ENCODE measurements at places on chromosomes 3 and 15. TPM values are rescaled to one million over a fixed set of nuclear protein-coding genes. Genes with fewer than 3 reads are reported as not detected.

- DNase-seq: no peak
- no peak overlapping the region for H3K4me3 ChIP-seq
- peaks cover 7% of the 10 kb centered on the region for H3K4me1 ChIP-seq
- H3K27me3 ChIP-seq: no peaks in the 10 kb centered on the region
- H3K27ac ChIP-seq: no peak overlapping the region
Measured at GRCh38 chr3:33166095-33166494, 52.3 kb downstream of the CRTAP start.

DNA sequence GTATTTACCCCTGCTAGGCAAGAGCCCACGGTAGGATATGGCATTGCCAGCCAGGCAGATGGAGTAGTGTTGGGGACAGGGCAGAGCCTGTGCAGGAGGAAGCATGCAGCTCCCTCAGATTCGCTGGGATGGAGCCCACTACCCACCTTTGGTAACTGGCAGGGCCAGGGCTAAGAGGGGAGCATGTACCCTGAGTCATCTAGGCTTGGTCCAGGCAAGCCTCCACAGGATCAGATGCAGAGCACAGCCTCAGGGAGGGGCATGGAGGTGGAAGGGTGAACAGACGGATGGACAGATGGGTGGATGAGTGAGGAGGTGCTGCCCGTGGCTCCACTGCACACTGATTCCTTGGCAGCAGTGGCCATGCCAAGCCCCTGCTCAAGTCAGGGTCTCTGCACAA, 33.0 kb downstream of the IL20RB start:
- H3K4me3 ChIP-seq: no peak overlapping the region
- no peak overlapping the region for H3K27ac ChIP-seq
- DNase-seq: no peak
- peaks cover 8% of the 10 kb centered on the region for H3K4me1 ChIP-seq
- H3K36me3 ChIP-seq: no peaks in the 10 kb centered on the region

GRCh38 chr3:25663347-25663868, 1.3 kb downstream of the TOP2B start:
- peak overlapping the region; percentile 97 for H3K27ac ChIP-seq
- peaks cover 46% of the 10 kb centered on the region for H3K4me1 ChIP-seq
- H3K4me3 ChIP-seq: peak overlapping the region; percentile 97
- no peaks in the 10 kb centered on the region for H3K27me3 ChIP-seq
- peaks cover 8% of the 10 kb centered on the region for H3K36me3 ChIP-seq

DNA sequence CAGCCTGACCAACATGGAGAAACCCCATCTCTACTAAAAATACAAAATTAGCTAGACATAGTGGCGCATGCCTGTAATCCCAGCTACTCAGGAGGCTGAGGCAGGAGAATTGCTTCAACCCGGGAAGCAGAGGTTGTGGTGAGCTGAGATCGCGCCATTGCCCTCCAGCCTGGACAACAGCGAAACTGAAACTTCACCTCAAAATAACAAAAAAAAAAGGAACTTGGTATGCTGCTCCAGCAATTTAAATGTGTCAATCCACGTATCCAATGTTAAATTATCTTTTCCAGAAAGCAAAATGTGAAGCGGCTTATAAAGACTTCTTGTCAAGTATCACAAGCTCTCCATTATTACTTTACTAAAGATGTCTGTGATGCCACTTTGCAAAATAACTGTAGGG, 9.9 kb upstream of the ARIH1 start:
- peaks cover 2% of the 10 kb centered on the region for H3K27me3 ChIP-seq
- H3K4me1 ChIP-seq: no peaks in the 10 kb centered on the region
- H3K27ac ChIP-seq: no peak overlapping the region
- H3K4me3 ChIP-seq: no peak overlapping the region
- no peaks in the 10 kb centered on the region for H3K36me3 ChIP-seq

The CX3CR1 gene
- 0.21 TPM for total RNA-seq

DNA sequence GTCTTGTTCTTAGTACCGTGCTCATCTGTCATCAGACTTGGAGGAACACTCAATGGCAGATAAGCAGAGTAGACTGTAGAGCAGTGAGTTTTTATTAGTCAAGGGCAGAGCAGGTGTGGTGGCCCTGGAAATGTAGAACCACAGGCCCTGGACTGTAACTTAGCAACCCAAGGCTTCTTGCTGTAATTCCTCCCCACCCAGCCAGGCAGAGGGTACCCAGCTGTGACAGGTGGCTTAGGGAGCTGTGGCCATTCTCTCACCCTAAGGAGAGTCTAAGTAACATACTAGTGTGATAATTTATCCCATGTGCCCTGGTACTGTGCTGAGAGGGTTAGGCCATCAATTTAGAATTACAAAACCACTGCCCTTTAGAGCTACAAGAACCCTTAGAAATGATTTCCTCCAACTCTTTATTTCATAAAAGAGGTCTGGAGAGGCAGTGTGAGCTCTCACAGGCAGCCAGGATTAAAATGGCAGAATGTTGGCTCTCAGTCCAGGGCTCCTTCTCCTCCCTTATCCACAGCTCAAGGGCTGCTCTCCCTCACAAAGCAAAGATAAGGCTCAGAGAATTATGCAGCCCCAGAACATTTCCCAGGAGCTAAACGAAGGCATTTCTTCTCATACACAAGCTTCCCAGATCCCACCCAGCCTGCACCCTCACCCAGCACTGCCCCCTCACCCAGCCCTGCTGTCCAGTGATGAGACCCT, 3.0 kb downstream of the POMGNT2 start:
- no peak for DNase-seq
- H3K4me1 ChIP-seq: peaks cover 7% of the 10 kb centered on the region
- H3K4me3 ChIP-seq: no peak overlapping the region
- H3K27ac ChIP-seq: no peak overlapping the region

GRCh38 chr15:41892621-41893421, 1.0 kb downstream of the SPTBN5 start:
- no peaks in the 10 kb centered on the region for H3K27me3 ChIP-seq
- peaks cover 8% of the 10 kb centered on the region for H3K36me3 ChIP-seq
- DNase-seq: no peak
- no peak overlapping the region for H3K27ac ChIP-seq

The CCDC191 gene
- 8.4 TPM for total RNA-seq

GRCh38 chr3:49133226-49133951, 539 bp upstream of the LAMB2 start:
- H3K36me3 ChIP-seq: no peaks in the 10 kb centered on the region
- H3K4me1 ChIP-seq: no peaks in the 10 kb centered on the region
- H3K27me3 ChIP-seq: no peaks in the 10 kb centered on the region
- peak; percentile 86 for DNase-seq
- peak overlapping the region; percentile 95 for H3K4me3 ChIP-seq

The FYTTD1 gene
- total RNA-seq: 52.1 TPM

DNA sequence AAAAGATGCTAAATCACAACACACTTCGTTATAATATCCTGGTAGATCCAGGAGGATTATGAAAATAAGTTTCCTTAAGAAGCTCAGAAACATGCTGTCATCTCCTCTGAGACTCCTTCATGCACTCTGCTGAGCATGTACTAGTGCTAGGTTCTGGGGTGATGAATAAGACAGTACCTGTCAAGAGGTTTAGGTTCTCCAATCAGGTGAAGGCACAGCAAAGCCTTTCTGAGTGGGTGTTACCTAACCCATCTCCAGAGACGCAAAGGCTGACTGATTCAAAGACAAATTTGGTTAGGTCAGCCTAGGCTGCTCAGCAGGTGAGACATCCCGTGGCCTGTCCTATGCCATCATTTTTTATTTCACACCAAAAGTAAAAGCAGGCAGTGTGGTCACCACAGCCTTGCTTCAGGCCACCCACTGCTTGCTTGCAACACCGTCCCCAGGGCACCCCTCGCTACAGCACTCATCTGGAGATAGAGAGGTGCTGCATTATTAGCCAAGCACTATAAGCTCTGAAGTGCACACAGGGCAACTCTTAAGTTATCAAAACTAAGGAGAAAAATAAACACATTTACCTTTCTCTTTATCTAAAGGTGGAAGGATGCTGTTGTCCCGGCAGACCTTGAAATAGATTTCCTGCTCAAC, 117.2 kb downstream of the TJP1 start:
- H3K27ac ChIP-seq: no peak overlapping the region
- DNase-seq: no peak
- peaks cover 37% of the 10 kb centered on the region for H3K36me3 ChIP-seq
- H3K4me1 ChIP-seq: peaks cover 13% of the 10 kb centered on the region

The RAB6B gene
- 21.2 TPM for total RNA-seq

GRCh38 chr15:99305761-99306505, 54.7 kb downstream of the LRRC28 start:
- H3K4me3 ChIP-seq: no peak overlapping the region
- H3K27me3 ChIP-seq: no peaks in the 10 kb centered on the region
- H3K4me1 ChIP-seq: peaks cover 12% of the 10 kb centered on the region
- no peak overlapping the region for H3K27ac ChIP-seq

The DUOXA2 gene
- 0.17 TPM for total RNA-seq

GRCh38 chr3:184177331-184177731, 2.7 kb downstream of the AP2M1 start:
- peak overlapping the region; percentile 89 for H3K27ac ChIP-seq
- H3K27me3 ChIP-seq: no peaks in the 10 kb centered on the region
- H3K36me3 ChIP-seq: peaks cover 6% of the 10 kb centered on the region
- H3K4me1 ChIP-seq: peaks cover 18% of the 10 kb centered on the region
- DNase-seq: no peak
- H3K4me3 ChIP-seq: peak overlapping the region; percentile 99

The WDR73 gene
- total RNA-seq: 51.8 TPM

The NEK11 gene
- 13.8 TPM for total RNA-seq

The TTLL3 gene
- total RNA-seq: 42.2 TPM

- no peak overlapping the region for H3K4me3 ChIP-seq
- no peak overlapping the region for H3K27ac ChIP-seq
- H3K4me1 ChIP-seq: peaks cover 5% of the 10 kb centered on the region
- DNase-seq: no peak
Measured at GRCh38 chr15:26635105-26635504, 137.8 kb downstream of the GABRB3 start.

DNA sequence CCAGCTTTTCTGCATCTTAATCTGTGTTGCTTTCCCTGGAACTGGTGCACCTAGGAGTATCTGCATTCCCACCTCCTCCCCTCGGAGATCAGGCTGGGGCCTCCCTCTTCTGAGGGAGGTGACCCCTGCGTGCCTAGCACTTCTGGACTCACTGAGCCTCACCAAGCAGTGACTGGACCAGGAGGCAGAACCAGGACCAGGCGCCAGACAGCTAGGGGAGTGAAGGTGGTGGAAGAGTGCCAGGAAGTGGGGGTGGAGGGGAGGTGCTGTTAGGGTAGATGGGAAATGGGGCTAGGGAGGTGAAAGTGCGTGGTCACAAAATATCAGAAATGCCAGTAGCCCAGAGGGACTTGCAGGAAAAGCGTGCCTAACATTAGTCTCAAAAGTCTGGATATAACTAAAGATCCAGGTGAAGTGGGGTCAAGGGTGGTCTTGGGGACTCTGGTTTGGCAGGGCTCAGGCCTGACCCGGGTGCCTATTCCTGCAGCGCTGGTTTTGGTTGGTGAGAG, 1.2 kb downstream of the DUOXA2 start:
- peaks cover 67% of the 10 kb centered on the region for H3K27me3 ChIP-seq
- H3K4me1 ChIP-seq: peaks cover 7% of the 10 kb centered on the region
- no peak overlapping the region for H3K4me3 ChIP-seq
- DNase-seq: no peak
- peaks cover 3% of the 10 kb centered on the region for H3K36me3 ChIP-seq

The CELSR3 gene
- total RNA-seq: 9.8 TPM

GRCh38 chr3:150081084-150081483, 110.4 kb upstream of the PFN2 start:
- no peaks in the 10 kb centered on the region for H3K36me3 ChIP-seq
- H3K27ac ChIP-seq: no peak overlapping the region
- no peak overlapping the region for H3K4me3 ChIP-seq

DNA sequence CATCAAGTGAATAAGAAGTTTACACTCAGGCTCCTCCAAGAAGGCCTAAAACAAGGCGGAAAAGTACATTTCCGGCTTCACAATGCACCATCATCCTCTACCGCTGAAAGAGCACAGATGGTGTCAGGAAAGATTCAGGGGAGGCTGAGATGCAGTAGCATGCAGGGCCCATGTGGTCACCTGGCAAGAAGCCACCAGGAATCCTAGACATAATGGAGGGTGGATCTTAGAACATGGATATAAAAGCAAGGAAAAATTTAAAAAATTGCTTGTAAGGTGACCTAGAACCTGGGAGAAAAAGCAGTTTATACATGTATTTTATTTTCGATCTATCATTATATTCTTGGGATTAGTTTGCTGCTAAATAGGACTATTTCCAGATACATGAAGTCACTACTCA, 21.9 kb upstream of the OTOL1 start:
- DNase-seq: no peak
- no peaks in the 10 kb centered on the region for H3K36me3 ChIP-seq
- no peak overlapping the region for H3K27ac ChIP-seq
- peaks cover 3% of the 10 kb centered on the region for H3K27me3 ChIP-seq

DNA sequence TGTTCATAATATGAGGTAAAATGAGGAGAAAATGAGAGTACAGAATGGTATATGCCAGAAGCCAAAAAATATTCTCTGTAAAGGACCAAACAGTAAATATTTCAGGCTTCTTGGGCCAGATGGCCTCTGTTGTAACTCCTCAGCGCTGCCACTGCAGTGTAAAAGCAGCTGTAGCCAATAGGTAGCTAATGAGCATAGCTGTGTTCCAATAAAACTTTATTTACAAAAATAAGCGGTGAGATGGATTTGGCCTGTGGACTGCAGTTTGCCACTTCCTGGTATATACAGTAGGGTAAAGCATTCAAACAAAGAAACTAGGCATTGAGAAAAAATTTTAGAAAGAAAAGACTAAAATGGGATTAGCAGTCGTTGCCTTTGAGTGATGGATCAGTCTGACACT, 51.5 kb downstream of the BFSP2 start:
- H3K36me3 ChIP-seq: no peaks in the 10 kb centered on the region
- H3K4me1 ChIP-seq: peaks cover 27% of the 10 kb centered on the region
- DNase-seq: no peak
- H3K27ac ChIP-seq: no peak overlapping the region
- H3K4me3 ChIP-seq: no peak overlapping the region

The DAG1 gene
- total RNA-seq: 126 TPM

The KIF23 gene
- total RNA-seq: 48.1 TPM

GRCh38 chr3:62154457-62155148, 218.7 kb downstream of the FEZF2 start:
- H3K27me3 ChIP-seq: no peaks in the 10 kb centered on the region
- H3K36me3 ChIP-seq: peaks cover 20% of the 10 kb centered on the region
- H3K4me3 ChIP-seq: no peak overlapping the region
- H3K4me1 ChIP-seq: peaks cover 2% of the 10 kb centered on the region
- no peak overlapping the region for H3K27ac ChIP-seq

- H3K4me3 ChIP-seq: no peak overlapping the region
- no peak overlapping the region for H3K27ac ChIP-seq
- no peak for DNase-seq
- H3K4me1 ChIP-seq: no peaks in the 10 kb centered on the region
- peaks cover 31% of the 10 kb centered on the region for H3K27me3 ChIP-seq
Measured at GRCh38 chr3:187696021-187696420, 6.3 kb downstream of the RTP2 start.

DNA sequence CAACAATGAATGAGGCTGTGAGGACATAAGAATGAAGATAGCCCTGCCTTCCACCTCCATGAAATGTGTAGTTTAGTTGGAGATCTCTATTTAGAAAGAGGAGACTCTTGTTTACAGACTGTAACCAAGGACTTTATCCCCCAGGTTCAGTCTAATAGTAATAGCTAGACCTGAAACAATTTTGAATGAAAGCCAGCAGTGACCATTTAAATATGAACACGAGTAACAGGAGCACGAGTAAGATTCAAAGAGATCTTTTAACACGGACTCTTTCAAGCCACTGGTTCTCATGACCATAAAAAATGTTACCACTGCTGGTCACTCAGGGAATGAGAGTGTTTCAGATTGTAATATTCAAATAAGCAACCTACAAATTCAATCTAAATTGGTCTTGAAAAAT, 123.1 kb downstream of the FMN1 start:
- H3K4me1 ChIP-seq: peaks cover 31% of the 10 kb centered on the region
- H3K4me3 ChIP-seq: no peak overlapping the region
- no peak for DNase-seq

GRCh38 chr3:69364354-69364753, 21.5 kb downstream of the FRMD4B start:
- no peaks in the 10 kb centered on the region for H3K4me1 ChIP-seq
- H3K27me3 ChIP-seq: no peaks in the 10 kb centered on the region
- DNase-seq: no peak
- H3K36me3 ChIP-seq: no peaks in the 10 kb centered on the region

Data from type B pancreatic cell (in vitro differentiated cells).